IPS DF 6.9 (cell line): ENCODE measurements at places on chromosomes 4 and X.

GRCh38 chr4:22466581-22466980, 49.3 kb downstream of the ADGRA3 start:
- DNase-seq = no peak

DNA sequence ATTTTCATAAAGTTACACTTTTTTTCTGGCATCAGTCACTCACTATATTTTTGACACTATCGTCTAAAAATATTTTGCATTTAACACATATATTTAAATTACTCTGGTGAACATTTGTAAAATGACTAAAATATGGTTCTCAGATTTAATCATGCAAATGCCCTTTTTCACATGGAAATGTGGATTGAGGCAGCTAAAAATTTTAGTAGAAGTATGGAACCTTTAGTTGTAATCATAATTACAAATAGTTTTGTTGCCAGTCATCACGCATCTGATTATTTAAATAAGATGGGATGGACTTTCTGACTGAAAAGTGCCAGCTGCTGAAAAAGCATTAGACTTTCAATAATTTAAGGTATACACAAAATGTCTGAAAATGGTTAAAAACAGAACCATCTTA, 119.3 kb downstream of the PDHA2 start:
- no peak for DNase-seq

- no peak for DNase-seq
Measured at GRCh38 chr4:108567831-108568230, 52.5 kb upstream of the RPL34 start.

GRCh38 chr4:61299316-61299715, 99.2 kb downstream of the ADGRL3 start:
- DNase-seq = no peak

DNA sequence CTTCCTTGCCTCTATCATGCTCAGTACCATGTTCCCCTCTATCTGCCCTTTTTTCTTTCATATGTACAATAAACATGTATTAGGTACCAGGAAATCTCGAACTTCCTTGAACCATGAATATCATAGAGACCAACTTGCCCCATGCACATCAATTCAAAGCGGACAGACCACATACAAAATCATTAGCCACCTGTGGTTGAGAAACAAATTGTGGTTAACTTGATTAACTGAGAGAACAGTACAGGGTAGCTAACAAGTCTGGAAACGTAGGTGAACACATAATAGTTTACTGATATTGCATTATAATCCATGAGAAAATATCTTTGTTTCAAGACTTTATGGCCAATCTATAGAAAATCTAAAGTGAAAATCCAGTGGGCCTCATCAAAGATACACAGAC, 8.2 kb downstream of the CASP3 start:
- DNase-seq = no peak

GRCh38 chr4:169117591-169118081, 107.6 kb upstream of the CBR4 start:
- no peak for DNase-seq
